ENCODE measurements at places on chromosomes 16 and 17.

DNA sequence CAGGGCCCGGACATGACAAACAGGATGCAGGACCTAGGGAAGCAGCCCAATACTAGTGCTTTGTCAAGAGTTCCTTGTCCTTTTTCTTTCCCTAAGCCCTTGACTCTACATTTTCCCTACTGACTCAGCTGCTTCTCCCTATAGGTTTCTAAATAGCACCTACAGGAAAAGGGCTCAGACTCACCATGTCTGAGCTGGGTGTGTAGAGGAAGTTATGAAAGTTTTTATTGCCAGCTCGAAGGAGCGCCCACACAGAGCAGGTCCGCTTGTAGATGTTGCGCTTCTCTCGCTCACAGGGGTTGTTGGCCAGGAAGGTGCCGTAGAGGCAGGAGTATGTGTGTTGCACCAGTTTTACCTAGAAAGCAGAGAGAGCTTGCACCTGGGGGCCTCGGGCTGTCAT lies 10.6 kb downstream of the MTMR4 start:
- no peak for DNase-seq

GRCh38 chr17:73291260-73291801 lies 20.5 kb downstream of the CDC42EP4 start:
- no peak for DNase-seq

GRCh38 chr16:84038469-84038868 lies 4.1 kb downstream of the SLC38A8 start:
- no peak for DNase-seq

DNA sequence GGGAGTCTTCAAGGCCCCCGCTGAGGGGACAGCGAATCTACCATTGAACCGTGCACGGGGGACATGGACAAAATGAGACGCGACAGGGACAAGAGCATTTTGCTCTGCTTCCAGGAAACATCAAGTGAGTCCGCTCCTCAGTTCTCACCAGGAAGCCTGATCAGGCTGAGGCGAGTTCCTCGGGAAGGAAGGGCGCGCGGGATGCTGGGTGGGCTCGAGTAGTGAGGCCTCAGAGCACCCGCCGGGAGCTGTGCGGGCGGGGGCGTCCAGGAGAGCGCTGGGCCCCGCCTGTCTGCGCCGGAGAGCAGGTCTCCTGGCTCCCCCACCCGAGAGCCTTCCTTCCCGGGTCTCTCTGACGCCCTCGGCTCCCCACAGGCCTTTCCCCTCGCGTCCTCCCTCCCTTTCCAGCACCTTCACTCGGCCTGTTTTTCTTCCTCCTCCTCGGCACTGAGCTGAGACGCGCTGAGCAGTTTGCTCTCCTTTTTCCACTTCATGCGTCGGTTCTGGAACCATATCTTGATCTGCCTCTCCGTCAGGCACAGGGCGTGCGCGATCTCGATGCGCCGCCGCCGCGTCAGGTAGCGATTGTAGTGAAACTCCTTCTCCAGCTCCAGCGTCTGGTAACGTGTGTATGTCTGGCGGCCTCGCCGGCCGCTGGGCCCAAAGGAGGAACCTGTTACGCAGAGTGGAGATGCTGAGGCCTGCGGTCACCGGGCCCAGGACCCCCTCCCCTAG lies 2.6 kb upstream of the HOXB5 start:
- no peak for DNase-seq

DNA sequence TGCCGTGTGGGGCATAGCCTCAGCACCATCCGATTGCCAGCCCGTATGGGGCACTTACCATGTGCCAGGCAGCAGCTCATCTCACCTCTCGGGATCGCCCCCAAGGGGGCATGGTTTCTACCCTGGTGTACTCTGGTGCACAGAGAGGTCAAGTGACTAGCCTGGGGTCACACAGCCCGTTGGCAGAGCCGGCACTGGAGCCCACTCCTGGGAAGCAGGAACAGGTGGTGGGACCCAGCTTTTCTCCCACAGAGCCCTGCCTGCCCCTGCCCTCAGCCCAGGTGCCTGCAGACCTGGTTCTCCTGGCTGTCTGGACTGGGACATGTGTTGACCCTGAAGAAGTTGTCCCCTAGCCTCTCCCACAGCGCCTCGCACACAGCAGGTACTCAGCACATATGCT lies 141.8 kb upstream of the CIBAR2 start:
- no peak for DNase-seq

- no peak for DNase-seq
Observed at GRCh38 chr17:17565471-17566339, 25.8 kb downstream of the PEMT start.

GRCh38 chr17:39775031-39775430 lies 37.3 kb downstream of the GRB7 start:
- DNase-seq = no peak

DNA sequence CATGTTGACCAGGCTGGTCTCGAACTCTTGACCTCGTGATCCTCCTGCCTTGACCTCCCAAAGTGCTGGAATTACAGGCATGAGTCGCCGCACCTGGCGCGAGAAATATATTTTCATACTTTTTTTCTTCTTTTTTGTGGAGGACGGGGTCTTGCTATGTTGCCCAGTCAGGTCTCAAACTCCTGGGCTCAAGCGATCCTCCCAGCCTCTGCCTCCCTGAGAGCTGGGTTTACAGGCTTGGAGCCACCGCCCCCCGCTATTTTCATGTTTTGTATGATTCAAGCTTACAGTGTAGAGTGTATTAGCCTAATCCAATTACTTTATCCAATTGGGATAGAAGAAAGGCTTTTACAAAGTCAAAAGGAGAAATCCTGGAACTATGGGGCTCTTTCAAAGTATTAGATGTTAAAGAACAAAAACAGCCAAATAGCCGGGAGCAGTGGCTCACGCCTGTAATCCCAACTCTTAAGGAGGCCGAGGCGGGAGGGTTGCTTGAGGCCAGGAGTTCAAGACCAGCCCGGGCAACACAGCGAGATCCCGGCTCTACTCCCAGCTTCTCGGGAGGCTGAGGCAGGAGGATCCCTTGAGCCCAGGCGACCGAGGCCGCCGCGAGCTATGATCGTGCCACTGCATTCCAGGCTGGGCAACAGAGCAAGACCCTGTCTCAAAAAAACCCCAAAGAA lies 1.4 kb upstream of the MAP1LC3B start:
- no peak for DNase-seq

DNA sequence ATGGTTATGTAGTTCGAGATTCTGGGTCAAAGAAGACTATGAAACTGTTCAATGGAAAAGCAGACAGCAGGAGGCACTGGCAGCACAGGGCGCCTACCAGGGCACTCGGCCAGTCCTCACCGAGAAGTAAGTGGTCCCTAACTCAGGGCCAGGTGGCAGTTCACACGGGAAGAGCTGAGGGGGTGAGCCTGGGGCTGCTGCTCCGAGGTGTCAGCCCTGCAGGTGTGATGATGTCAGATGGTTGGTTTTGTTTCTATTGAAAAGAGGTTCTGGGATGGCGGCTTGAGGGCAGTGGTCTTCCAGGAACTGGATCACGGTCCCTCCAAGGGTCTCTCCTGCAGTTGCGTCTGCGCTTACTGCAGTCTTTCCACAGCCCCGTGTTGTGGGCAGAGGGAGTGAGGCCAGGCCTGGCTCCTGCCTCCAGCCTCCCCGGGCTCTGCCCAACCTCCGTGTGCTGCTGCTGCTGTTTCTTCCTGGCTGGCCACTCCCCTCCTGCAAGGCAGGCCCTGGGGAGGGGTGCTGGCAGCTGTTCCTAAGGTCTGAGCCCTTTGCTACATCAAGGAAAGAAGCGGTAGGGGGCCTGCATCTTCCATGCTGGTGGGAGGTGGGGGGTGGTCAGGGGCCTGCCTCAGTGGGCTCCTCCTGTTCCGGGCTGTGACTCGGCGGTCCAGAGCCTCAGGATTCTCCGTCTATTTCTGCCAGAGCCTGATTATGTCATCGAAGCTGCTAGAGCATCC lies 22.6 kb downstream of the RNF213 start:
- no peak for DNase-seq

DNA sequence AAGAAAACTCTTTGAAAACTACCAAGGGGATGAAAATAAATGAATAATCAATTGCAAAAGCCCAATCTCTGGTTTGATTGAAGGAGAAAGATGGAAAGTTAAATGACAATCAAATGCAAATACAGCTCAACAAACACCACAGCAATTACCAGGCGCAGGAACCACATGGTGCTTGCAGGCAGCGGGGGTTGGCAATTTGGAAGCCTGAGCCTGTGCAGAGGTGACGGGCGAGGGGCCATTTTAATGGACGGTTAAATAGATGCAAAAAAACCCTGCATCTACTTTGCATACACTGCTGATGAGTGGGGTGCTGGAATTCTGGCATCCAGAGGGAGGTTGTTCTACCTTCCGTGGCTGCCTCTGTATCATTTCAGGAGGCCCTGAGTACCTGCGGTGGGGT lies 4.8 kb upstream of the SEZ6 start:
- DNase-seq = no peak

- DNase-seq = no peak
Observed at GRCh38 chr17:8806253-8806925, 7.2 kb upstream of the MFSD6L start.

DNA sequence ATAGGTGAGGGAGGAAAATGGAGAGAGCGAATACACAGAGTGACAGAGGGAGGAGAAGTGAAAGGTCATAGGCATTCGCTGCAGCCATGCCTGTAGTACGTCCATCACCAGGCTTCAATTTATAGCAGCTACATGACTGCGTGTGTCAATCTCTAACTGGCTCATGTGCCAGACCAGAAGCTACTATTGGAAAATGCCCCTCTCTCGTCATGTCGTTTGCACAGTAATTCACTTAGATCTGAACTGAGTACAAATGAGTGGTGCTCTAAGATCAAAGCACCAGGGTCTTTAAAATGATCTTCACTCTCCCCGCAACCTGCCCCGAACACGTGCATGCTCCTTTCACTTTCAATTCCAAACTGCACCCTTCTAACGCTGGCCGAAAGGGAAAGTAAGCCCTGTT lies 51.3 kb downstream of the ADCY9 start:
- no peak for DNase-seq

DNA sequence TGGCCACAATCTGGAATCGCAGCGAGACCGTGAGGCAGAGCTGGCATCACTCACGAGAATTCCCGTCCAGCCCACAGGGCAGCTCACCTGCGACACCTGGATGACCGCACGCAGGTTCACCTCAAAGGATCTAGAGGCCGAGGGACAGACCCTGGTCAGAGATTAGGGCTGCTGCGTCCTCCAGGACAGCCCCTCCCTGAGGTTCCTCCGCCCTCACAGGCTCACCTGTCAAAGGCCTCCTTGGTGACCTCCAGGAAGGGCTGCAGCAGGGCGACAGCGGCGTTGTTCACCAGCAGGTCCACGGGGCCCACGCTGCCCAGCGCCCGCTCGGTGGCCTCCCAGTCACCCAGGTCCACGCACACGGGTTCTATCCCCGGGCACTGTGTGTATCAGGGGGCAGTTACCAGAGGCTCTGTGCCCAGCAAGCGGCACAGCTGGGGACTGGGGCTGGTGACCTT lies 834 bp downstream of the DCXR start:
- no peak for DNase-seq

GRCh38 chr16:87129771-87130170 lies 187.4 kb downstream of the C16orf95 start:
- no peak for DNase-seq

DNA sequence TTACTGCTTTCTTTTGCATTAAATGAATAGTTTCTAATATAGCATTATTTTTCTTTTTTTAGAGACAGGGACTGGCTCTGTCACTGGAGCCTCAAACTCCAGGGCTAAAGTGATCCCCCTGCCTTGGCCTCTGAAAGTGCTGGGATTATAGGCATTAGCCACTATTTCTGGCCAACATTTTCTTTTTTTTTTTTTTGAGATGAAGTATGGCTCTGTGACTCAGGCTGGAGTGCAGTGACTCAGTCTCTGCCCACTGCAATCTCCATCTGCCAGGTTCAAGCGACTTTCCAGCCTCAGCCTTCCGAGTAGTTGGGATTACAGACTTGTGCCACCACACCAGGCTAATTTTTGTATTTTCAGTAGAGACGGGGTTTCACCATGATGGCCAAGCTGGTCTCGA lies 2.0 kb upstream of the DUXB start:
- no peak for DNase-seq

DNA sequence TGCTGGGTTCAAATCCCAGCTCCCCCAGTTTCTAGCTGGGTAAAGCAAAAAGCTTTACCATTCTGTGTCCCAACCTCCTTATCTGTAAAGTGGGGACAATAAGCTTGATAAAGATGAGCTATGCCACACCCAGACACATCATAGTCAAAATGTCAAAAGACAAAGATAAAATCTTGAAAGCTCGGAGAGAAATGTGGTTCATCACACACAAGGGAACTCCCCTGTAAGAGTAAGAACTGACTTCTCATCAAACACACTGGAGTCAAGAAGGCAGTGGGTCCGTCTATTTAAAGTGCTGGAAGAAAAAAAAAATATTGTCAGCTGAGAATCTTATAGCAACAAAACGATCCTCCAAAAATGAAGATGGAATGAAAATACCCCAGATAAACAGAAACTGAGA lies 25.3 kb downstream of the CACNG5 start:
- DNase-seq = no peak

DNA sequence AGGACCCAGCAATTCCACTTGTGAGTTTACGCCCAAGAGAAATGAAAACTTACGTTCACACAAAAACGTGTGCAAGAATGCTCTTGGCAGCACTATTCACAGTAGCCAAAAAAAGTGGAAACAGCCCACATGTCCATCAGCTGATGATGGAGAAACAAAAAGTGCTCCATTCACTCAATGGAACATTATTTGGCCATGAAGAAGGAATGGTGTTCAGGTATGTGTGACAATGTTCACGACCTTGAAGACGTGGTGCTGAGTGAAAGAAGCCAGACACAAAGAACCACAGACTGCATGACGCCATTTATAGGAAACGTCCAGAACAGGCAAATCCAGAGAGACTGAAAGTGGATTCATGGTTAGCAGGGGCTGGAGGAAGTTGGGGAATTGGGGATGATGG lies 84.9 kb downstream of the ZDHHC7 start:
- no peak for DNase-seq

DNA sequence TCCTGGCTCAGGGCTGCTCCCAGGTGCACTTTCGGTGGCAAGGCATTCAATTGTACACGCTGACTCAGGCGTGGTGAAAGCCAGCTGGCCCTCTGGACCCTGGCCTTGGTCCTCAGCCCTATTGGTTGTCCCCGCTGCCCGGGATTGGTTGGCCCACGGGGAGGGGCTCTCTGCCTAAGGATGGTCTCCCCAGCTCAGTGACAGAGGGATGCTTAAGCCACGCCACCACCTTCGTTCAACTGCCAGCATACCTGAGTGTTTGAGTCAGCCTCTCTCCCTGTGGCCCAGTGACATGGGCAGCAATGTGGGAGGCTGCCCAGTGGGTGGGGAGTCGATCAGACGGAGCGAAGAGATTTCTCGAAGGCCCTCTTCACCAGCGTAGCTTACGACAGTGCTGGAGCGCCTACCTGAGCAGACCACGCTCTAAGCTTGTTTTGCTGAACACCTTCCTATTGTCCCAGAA lies 30.3 kb downstream of the IRF8 start:
- no peak for DNase-seq
